ENCODE measurements at places on chromosomes 6 and 20.

DNA sequence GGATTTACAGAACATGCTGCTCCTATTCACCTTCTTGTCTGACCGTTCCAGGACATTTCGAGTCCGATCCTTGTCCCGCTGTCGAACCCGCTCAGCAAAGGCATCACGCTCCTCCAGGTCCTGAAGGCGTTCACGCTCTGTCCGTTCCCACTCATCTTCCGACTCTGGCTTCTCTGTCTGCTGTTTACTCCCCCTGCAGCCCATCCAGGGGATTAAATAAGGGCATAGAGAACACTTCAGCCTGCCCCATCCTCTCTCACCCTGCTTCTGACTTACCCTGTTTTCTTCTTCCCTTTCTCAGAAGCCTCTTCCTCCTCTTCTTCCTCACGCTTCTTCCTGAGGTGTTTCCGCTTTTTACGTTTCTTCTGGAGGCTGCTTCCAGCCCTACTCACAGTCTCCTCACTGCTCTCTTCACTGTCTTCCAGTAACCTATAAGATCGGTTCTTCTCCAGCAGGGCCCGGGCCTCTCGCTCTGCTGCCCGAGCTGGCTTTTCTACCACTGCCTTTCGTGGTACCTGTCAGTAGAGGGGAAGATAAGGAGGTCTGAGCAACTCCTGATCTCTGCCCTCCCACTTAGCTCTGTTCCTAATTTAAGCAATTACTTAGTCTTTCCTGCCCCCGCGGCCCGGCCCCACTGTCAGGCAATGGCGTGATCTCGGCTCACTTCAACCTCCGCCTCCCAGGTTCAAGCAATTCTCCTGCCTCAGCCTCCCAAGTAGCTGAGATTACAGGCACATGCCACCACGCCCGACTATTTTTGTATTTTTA, 1.9 kb downstream of the DHX16 start:
- DNase-seq = no peak

GRCh38 chr6:140382355-140382754, 1007.9 kb upstream of the CITED2 start:
- no peak for DNase-seq

GRCh38 chr6:90611543-90612312, 24.9 kb upstream of the MAP3K7 start:
- DNase-seq = no peak

DNA sequence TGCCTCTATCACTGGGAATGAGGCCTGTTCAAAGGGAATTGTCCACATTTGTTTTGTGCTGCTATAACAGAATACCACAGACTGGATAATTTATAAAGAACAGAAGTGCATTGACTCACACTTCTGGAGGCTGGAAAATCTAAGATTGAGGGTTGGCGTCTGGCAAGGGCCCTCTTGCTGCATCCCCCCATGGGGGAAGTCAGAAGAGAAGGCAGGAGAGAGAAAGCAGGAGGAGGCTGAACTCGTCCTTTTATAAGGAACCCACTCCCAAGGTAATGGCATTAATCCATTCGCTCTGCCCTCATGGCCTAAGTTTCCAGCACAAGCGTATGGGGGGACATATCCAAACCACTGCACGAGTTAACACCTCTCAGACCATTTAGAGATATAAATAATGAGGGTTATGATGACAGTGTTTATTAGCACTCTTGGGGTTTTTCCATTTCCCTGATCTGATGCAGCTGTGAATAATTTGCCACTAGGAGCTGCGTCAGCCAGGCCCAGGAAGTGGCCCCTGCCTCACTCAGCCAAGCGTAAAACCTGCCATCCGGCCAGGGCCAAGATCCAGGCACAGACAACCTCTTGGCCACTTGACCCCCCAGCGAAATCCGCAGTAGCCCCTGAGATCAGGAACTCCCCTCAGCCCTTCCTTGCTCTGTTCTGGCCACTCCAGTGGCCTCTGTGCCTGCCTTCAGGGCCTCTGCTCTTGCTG, 14.2 kb upstream of the SLCO4A1 start:
- no peak for DNase-seq

- no peak for DNase-seq
Measured at GRCh38 chr6:165219629-165220028, 89.8 kb downstream of the C6orf118 start.

DNA sequence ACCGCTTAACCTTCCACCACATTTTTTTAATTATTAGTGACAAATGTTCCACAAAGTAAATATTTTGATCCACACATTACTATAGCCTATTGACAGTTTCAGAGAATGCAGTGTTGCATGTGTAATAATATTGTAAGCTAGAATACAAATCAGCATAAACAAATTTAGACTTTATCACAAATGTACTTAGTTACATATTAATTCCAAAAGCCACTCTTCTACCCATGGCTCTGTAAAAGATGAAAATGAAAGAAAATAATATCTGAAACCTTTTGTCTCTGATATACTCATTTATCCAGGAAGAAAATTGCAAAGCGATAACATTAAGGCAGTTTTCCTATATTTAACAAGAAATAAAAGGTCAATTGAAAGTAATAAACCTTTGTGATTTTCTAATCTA, 954.0 kb upstream of the MAN1A1 start:
- DNase-seq = no peak

- no peak for DNase-seq
Measured at GRCh38 chr6:28907394-28907793, 16.4 kb downstream of the TRIM27 start.

GRCh38 chr6:118400582-118400981, 147.5 kb upstream of the PLN start:
- DNase-seq = no peak
